Caudate nucleus (tissue), 63 donors: ENCODE measurements at places on chromosomes 3 and 15.

- no peak for DNase-seq
Observed at GRCh38 chr15:80260551-80260950, 8.5 kb upstream of the CTXND1 start.

DNA sequence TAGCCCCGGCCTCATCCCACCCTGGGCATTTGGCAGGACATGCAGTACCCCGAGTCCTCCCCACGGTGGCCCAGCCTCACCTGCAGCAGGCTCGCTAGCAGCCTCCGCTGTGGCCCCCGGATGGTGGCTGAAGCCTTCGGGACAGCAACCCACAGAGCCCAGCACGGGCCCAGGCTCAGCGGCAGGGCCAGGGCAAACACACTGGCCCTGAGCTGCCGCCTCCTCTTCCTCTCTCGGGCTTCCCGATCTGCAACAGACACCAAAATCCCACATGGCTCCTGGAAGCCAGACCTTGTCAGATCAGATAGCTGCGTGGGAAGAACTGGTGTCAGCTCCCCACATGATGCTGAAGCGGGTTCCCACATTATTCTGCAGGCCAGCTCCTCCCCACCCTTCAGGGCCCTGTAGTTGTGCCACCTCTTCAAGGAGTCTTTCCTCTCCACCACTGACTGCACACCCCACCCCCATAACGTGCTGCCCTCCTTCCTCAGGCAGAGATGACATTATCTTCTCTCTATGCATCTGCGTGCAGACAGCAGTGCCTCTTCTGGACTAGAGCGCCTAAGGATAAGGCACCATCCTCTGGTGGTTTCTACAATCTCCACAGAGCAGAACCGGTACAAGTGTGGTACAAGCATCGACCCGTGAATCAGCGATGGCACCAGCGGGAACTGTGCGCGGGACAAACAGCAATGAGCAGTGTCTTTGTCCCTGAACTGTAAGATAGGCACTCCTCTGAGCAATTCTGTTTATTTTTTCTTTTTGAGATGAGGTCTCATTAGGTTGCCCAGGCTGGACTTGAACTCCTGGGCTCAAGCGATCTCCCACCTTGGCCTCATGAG, 9.5 kb downstream of the TMEM44 start:
- DNase-seq: peak; percentile 29

- DNase-seq: peak; percentile 50
Observed at GRCh38 chr15:77974098-77974414, 103.5 kb downstream of the TBC1D2B start.

DNA sequence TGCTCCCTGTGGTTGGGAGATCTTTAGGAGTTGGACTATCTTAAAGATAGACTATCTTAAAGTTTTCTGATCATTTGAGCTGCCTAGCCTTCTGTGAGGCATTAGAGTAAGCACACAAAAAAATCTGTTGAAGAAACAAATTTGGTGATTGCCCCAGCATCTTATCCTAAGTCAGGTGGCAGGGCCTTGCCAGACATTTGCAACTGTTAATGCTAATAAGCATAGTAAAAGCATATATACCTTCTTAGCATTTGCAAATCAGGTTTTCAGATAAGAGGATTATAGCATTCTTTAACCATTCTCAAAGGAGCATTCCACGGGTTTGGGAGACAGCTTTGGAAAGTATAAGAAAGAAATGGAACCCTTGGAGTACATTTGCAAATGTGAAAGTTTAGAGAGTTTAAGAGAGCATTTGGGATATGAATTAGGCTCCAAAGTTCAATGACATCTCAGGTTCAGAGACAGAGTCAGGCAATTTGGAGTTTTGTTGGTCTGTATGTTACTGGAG, 61.0 kb downstream of the SEMA6D start:
- DNase-seq: no peak

GRCh38 chr15:57866149-57866736, 159.7 kb downstream of the POLR2M start:
- no peak for DNase-seq

- DNase-seq: no peak
Observed at GRCh38 chr3:148906667-148907066, 41.6 kb downstream of the CPA3 start.

DNA sequence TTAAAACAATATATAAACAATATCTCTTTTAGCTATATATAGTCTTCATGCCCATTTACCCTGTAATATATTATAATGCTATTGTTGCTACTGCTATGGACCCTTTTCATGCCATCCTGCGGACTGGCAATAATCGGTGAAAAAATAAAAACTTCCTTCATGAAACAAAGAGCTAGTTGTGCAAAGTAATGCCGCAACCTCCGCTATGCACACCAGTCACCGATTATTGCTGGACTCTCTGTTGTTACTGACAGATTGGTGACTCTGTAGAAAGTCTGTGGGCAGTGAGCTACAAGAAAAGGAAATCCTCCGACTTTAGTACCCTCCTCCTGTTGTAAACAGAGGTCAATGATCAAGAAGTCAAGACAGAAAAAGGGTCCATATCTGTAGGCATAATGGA, 17.9 kb upstream of the ICE2 start:
- DNase-seq: no peak

DNA sequence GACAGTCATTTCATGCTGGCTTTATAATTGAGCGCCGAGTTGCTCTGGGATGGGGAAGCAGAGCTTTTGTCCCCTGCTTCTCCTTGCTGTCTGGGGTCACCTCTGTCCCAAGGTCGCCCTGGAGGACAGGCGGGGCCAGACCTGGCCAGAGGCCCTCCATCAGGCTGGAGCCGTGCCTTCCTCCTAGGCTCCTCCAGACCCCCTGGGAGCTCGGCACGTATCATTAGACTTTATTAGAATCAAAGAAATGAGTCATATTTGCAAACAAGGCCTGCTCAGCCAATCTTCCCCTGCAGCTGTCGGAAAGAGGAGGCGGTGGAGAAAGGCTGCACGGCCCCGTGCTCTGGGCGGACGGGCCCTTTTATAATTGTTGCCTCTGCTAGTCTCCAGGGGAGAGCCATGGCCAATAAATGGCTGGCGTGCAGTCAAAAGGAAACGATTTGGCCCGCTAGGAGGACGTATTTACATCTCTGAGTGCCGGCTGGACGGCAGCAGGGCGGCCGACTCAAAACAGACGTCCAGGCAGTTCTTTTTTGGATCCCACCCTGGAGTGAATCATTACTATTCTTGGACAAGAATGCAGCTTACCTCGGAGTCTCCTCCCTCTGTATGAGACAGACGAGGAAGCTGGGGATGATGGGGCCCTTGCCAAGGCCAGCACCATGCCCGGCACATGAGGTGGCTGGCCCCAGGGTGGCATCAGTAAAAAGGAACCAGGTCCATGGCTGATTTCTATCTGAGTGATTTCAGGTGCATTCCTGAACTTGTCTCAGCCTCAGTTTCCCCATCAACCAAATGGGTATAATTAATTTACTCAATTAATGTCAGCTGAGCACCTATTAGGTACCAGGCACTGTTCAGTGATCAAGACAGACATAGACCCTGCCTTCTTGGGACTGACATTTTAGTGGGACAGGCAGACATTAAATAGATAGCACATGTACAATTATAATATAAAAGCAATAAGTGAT, 50.6 kb downstream of the SLC6A6 start:
- DNase-seq: peak; percentile 75

- DNase-seq: no peak
Observed at GRCh38 chr3:101310978-101311375, 9.4 kb downstream of the IMPG2 start.

- DNase-seq: no peak
Observed at GRCh38 chr15:52527911-52528563, 643 bp downstream of the MYO5A start.

DNA sequence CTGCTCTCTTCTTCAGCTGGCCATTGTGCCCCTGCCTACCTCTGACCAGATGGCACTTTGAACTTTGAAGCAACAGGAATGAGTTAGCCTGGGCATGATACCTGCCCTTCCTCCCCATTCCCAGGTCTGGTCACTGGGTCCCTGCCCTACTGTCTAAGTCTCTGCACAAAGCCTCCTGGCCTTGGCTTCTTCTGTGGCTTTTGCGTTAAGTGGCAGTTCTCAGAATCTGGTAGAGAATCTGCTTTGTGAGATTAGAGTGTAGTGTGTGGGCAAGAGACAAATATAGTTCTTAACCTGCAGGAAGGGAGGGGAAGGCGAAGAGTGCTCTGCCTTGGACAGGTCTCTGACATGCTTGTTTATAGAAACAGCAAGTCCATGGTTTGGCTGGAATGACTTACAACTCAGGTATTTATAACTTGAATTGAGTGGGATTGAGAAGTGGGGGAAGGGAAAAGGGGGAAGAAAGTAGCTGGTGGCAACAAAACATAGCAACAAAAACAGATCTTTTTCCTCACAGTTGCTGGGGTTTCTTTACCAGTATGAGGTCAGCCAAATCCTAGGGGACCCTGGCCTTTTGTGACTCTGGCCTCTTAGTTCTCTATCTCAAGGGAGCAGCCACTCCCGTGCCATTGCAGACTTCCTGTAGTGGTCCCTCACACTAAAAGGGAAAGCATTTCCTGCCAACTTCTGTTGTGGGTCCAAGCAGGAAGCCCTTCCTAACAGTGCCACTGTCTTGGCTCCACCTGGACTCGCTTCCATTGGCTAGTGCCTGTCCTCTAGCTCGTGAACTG, 16.7 kb downstream of the MAPKBP1 start:
- DNase-seq: no peak

GRCh38 chr15:92112180-92112579, 258.7 kb downstream of the SLCO3A1 start:
- peak; percentile 20 for DNase-seq

DNA sequence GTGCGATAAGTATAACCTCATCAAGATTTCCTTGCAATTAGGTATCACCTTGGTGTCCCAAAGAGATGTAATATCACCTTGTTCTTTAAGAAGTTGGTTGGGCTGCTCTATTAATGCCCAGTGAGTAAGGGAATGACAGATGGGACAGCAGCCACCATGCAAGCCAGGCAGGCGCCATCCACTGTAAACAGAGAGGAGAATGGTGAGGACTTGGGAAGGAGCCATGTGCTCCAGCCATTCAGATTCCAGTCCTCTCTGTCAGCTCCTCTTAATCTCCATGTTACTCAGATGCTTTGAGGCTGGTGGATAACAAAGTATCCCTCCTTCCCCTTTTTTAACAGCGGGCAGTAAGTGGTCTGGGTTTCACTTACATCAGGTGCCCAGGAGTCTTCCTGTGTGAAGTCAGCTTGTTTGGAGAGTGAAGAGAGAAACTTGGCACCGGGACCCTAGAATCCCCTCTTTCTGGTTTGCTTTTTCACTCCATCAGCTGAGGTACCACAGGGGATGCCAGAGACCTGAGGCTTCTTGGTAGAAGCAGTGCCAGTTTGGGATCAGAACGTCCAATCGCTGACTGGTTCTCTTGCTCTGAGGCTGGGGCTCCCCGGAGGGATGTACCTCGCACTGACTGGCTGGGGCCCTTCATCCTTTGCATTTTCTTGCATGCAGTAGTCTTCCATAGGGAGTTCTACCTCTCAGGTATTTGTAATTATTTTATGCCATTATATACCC, 29.5 kb downstream of the SLCO3A1 start:
- no peak for DNase-seq

DNA sequence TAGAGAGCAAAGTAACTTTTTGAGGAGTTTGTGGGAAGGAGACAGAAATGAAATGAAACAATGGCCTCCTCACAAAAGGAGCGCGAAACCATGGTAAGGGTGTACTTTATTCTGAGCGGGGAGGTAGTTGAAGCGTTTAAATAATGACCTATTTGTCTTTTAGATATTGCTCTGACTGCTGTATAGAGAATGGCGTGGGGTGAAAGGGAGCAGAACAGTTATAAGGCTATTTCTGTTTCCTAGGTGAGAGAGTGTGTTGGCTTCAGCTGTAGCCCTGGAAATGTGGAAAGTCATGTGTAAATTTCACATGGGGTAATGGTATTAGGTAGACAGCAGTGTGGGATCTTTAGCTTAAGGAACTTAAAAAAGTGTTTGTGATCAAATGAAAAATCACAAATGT, 54.9 kb downstream of the CNTN4 start:
- DNase-seq: no peak

GRCh38 chr3:171561596-171562323, 101.6 kb upstream of the TNIK start:
- no peak for DNase-seq

DNA sequence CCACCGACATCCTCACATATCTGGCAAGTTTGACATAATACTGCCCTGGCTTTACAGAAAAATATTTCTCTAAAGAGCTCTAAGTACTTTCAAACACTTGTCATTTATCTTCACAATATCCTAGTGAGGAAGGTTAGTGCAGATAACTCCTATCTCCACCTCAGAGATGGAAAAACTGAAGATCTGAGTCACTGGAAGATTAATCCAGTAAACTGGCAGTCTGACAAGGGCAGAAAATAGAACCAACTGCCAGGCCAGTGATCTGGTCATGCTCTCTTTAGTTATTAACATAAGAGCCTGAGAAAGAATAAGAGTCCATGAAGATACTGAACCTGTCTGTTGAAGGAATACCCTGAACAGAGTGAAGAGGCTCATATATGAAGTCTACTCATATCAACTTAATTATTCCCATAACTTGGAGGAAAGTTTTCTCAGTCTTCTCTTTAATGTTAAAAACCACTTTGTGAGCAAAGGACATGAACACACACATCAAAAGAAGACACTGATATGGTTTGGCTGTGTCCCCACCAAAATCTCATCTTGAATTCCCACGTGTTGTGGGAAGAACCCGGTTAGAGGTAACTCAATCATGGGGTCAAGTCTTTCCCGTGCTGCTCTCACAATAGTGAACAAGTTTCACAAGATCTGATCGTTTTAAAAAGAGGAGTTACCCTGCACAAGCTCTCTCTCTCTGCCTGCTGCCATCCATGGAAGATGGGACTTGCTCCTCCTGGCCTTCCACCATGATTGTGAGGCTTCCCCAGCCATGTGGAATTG, 61.4 kb downstream of the GOLIM4 start:
- DNase-seq: no peak

DNA sequence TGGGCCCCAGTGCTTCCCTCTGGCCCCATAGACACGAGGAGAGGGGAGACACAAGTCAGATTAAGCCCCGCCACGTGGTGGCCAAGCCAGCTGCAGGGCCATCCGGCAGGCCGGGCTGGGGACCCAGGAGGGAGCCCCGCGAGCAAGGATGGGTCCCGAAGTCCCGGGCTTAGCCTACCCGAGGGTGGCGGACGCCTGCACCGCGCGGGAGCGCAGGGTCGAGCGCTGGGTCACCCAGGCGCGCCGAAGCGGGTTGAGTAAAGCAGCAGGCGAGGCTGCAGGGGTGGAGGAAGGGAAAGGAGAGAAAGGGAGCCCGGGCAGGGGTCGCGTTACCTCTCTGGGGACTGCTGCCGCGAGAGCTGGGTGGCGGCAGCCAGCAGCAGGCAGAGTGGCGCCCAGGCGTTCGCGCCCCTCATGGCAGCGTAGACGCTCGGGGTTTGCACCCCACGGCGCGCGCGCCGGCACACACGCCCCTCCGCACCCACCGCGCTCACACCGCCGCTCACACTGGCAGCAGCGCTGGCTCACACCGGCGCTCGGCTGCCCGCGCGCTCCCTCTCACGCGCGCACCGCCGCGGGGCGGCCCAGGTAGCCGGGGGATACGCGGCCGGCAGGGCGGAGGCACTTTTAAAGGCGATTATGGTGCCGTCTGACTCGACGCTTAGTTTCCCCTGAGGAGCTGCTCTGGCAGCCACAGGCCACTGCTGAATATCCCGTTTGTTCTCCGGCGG, at the start of gene PCOLCE2:
Gene PCOLCE2 (minus strand): TSS at position 603 of the 731 bp plus-strand sequence. CDS start 187 bp downstream, at position 416.
- DNase-seq: no peak

- DNase-seq: no peak
Observed at GRCh38 chr3:108271626-108272025, 24.7 kb upstream of the HHLA2 start.

GRCh38 chr15:63194302-63194701, 4.9 kb downstream of the RAB8B start:
- no peak for DNase-seq

- no peak for DNase-seq
Observed at GRCh38 chr15:26772154-26773066, at the start of gene GABRB3. Gene GABRB3, minus strand, starts transcription at chr15:26773066.
